ENCODE measurements at places on chromosomes 11 and 22.

DNA sequence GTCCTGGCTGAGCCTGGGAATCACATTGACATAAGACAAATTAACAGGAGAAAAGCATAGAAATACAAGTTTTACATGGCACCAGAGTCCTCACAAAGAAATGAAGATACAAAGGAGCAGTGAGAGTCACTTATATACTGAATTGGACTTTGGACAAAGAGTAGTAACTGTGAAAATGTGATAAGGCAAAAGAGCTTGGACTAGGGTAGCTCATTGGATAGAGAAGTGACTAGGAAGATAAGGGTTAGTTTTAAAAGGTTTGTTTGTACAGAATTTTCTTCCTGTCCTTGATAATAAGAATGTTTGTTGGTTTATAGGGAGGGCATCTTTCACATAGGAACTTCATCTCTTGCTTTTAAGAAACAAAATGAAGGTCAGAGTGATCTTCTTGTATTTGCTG, 17.9 kb upstream of the NUCB2 start:
- no peak for DNase-seq

DNA sequence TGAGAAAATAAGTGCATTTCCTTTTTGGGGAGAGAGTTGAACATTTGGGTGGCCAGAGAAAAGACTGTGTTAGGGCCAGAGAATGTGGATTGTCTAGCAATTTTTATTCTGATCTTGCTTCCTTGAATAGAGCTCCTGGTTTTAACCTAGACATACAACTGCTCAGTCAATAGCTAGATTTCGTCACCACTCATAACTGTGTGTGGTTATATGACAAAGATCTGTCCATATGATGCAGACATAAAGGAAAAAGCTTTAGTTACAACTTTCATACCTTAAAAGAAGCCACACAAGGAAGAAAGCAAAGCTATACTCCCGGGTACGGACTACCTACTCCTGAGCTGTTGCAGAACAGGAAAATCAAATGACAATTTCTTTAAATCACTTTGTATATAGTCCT, 37.2 kb downstream of the MS4A6A start:
- DNase-seq = no peak

- DNase-seq = no peak
Measured at GRCh38 chr11:117564321-117564720, 232.7 kb downstream of the DSCAML1 start.

DNA sequence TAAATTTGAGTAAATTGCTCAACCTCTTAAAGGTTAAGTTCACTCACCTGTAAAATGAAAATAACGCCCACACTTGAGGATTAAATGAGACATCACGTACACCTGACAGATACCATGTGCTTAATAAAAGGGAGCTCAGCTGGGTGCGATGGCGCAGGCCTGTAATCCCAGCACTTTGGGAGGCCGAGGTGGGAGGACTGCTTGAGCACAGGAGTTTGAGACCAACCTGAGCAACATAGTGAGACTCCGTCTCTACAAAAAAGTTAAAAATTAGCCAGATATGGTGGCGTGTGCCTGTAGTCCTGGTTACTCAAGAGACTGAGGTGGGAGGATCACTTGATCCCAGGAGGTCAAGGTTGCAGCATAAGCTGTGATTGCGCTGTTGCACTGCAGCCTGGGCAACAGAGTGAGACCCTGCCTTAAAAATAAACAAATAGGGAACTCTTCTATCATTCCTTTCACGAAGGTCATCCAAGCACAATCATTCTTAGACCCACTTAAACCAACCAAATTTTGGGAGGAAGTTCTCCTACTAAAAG, 134.1 kb downstream of the BBOX1 start:
- no peak for DNase-seq
